Ovary (tissue), 10 donors: ENCODE measurements at places on chromosomes 16 and 17. TPM values are rescaled to one million over a fixed set of nuclear protein-coding genes. Genes with fewer than 3 reads are reported as not detected.

UBB gene
- polyA plus RNA-seq, result 1,551 TPM

- peak overlapping the region; percentile 87 for H3K27ac ChIP-seq
- H3K27me3 ChIP-seq, result no peaks in the 10 kb centered on the region
- H3K36me3 ChIP-seq, result no peaks in the 10 kb centered on the region
- H3K4me1 ChIP-seq, result peaks cover 8% of the 10 kb centered on the region
- H3K4me3 ChIP-seq, result no peak overlapping the region
- DNase-seq, result no peak
Measured at GRCh38 chr16:30947541-30947858, 1.4 kb upstream of the ORAI3 start.

DNA sequence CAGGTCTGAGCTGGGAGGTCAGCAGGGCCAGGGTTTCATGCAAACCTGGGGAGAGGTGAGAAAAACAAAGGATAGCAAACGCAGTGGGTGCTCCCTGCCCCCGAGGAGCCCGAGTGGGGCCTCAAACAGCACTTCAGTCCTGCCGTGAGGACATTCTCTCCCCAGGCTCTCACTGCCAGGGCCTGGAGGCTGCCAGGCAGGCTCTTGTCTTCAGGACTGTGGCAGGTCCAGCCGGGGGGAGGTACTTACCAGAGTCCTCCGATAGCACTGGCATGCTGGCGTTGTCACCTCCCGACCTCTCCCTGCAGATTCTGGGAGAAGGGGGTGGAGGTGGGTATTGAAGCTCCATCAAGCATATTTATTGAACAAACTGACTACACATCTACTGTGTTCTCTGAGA is 1.3 kb downstream of the MPP3 start:
- H3K4me3 ChIP-seq, result no peak overlapping the region
- no peaks in the 10 kb centered on the region for H3K36me3 ChIP-seq
- H3K4me1 ChIP-seq, result peaks cover 7% of the 10 kb centered on the region
- no peaks in the 10 kb centered on the region for H3K27me3 ChIP-seq
- H3K27ac ChIP-seq, result no peak overlapping the region
- no peak for DNase-seq

DNA sequence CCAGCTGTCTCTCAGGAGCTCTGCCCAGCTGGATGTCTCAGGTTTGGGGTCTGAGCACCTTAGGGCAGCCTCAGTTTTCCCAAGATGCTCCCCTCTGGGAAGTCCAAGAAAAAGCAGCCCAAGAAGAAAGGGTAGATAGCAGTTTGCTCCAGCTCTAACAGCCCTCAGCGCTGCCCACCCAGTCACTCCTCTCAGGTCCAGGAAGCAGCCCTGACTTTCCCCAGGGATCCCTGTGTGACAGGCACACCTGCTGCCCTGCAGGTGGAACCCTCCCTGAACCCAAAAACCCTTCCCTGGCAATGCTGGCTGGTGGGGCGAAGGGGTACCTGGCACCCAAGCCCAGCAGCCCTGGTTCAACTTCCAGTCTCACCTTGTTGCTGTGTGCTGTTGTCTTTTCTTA is 48.1 kb downstream of the BEAN1 start:
- H3K36me3 ChIP-seq, result no peaks in the 10 kb centered on the region
- H3K4me1 ChIP-seq, result peaks cover 3% of the 10 kb centered on the region
- no peak overlapping the region for H3K4me3 ChIP-seq
- no peak for DNase-seq
- no peak overlapping the region for H3K27ac ChIP-seq

DNA sequence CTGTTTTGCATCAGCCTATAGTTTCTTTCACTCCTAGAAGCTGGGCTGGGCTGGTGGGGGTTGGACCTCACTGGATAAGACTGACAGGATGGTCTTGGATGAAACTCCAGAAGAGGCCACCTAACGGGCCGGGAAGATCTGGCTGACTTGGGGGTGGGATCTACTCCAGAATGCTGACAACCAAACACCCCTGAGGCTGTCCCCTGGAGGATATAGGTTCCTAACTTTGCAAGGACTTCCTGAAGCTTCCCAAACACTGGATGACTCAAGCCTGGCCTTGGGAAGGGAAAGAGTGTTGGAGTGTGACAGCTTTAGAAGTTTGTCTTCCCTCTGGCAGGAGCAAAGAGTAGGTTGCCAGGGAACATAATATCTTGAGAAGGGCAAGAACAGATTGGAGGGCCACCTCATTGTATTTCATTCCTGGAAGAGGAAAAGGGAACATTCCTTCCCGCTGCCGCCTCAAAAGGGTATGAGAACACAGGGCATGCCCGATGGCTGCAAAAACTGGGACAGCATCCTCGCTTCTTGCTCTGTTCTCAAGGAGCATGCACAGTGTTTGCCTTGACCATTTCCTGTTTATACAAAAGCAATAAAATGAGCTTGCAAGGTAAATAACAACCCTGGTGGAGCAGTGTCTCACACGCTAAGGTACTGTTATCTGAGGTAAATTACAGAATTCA is 6.8 kb upstream of the CYB5B start:
- H3K4me1 ChIP-seq, result peaks cover 4% of the 10 kb centered on the region
- H3K27me3 ChIP-seq, result no peaks in the 10 kb centered on the region
- no peaks in the 10 kb centered on the region for H3K36me3 ChIP-seq
- no peak for DNase-seq
- no peak overlapping the region for H3K4me3 ChIP-seq
